ENCODE measurements at places on chromosomes 2 and 18.

- DNase-seq = no peak
Observed at GRCh38 chr2:143083636-143084035, 45.6 kb upstream of the ARHGAP15 start.

- DNase-seq = peak; percentile 79
Observed at GRCh38 chr2:238160206-238161129, 1.7 kb downstream of the ERFE start.

DNA sequence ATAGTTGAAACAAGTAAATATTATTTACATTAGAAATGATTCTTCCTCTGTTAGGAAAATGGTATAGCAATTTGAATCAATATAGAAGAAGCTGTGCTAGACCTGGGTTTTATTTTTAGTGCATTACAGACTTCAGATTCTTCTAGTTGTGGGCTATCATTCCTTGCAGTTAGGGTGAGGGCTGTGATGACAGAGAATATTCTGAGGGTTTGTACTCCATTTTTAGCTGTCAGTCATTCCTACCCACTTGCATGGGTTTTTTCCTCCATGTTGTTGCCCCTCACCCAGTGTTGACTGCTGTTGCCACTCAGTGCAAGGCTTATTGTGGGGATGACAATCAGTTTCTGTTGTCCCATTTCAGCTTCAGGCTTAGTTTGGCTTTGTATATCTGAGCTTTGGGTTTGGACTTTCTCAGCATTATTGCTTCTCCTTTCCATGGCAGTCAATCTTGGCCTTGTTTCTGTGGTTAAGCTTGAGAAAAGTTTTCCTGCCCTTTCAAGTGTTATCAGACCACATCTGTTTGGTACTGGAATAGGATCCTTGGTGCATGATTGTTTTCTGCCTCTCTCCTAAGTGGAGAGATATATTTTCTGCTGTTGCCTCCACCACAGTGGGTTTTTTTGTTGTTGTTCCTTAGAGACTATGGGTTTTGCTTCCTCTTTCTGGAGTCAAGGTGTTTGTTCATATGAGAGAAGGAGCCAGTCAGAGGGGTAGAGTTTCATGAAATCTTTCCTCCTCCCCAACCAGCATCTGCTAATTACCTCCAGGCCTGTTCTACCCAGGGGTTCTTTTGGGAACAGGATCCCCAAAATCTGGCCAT lies 312.7 kb upstream of the CWC22 start:
- no peak for DNase-seq

DNA sequence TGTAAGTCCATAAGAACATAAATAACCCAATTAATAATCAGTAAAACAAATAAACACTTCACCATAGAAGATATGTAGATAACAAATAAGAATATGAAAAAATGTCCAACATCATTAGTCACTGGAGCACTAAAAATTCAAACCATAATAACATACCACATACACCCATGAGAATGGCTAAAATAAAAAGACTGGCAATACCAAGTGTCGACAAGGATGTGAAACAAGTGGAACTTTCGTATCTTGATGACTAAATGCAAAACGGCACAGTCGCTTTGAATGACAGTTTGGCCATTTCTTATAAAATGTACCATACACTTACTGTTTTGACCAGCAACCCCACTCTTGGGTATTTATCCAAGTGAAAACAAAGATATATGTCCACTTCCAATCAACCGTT lies 26.8 kb downstream of the ANKMY1 start:
- no peak for DNase-seq

DNA sequence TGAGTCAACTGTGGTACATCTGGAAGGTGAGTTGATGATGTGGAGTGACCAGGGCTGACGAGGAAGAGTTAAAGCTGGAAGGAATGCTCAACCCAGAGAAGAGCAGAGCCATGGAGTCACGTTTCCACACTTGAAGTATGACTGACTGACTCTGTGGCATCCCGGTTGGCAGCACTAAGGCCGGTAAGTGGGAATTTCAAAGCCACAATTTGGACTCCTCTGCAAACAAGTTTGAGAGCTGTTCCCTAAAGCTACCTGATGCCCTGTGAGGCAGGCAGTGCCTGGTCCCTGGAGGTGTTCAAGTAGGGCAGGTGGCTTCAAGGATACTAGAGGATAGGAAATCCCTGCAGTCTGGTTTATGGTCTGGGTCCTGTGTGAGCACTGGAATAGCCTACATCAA lies 69.3 kb upstream of the ITGB6 start:
- no peak for DNase-seq

DNA sequence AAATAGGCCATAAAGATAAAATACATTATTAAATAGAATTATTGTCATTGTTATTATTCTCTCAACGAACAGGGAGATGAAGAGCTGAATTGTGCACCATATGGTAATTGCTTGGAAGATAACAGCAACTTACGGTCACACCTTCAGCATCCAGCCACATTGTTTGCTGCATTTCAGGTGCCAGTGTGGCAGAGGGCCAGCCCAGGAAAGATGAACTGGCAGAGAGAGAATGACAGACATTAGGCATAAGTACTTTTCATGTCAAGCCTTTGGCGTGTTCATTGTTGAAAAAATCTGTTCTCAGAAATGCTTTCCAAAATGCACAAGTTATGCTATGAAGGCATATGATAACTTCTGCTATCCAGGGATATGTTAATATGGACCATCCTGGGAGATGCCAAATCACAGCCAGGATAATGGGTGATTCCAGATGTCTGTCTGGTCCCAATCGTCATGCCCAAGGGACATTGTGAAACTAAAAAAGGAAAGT lies 748.6 kb upstream of the PIK3C3 start:
- DNase-seq = no peak

DNA sequence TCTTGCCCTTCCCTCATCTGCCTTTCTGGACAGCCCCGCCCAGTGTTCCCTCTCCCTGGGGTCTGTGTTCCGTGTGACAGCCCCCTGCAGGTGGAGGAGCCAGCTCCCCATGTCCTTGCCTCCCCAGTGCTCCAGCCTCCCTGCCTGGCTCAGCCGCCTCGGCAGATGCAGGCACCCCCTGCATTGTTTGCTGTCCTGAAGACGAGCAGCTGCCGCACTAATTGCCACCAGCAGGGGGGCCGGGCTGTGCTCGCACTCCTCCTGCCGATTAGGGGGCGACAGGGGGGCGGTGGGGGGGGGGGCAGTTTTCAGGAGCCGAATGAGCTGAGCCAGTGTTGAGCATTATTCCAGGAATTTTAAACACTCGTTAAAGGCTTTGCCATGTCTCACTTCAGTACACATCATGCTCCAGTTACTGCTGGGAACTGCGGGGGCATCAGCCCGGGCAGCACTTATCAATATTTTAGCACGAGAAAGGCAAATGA lies 23.3 kb downstream of the SIX3 start:
- DNase-seq = no peak

DNA sequence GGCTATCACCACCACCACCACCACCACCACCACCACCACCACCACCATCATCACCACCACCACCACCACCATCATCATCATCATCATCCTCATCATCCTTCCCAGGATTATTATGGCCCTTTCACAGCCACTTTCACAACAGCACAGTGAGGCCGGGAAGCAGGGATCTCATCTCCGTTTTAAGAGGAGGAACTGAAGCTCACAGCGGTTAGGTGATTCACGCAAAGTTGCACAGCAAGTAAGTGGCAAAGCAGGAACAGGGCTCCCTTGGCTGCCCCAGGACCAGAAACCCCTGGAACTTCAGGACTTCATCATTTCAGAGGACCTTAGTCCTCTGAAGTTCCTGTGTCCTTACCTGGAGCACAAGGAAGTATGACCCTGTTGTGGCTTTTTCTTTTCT lies 26.8 kb downstream of the MRPL35 start:
- no peak for DNase-seq

- no peak for DNase-seq
Observed at GRCh38 chr2:159147690-159148089, 138.8 kb downstream of the WDSUB1 start.

All from GM19239 (cell line).